ENCODE measurements at places on chromosomes 4 and X.

- DNase-seq, result no peak
Measured at GRCh38 chr4:28518561-28519165, 1658.0 kb downstream of the STIM2 start.

- DNase-seq, result no peak
Measured at GRCh38 chrX:129732857-129733256, 5.9 kb upstream of the XPNPEP2 start.

DNA sequence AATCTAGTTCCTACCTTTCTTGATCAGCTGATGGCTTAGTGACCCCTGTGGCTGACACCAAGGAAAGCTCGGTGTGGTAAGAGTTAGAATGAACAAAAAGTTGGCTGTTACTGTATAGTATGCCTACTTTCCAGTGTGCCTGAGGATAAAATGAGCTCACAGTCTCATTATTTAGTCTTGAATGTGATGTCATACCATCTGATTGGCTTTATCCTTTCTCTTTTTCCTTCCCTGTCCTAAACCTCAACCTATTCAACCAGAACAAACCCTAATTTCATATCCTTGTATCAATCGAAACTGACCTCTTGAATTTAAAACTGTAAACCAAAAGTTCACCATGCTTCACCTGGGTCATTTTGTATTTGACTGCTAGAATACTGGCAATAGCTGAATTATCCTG, 156.4 kb downstream of the PPARGC1A start:
- DNase-seq, result no peak

DNA sequence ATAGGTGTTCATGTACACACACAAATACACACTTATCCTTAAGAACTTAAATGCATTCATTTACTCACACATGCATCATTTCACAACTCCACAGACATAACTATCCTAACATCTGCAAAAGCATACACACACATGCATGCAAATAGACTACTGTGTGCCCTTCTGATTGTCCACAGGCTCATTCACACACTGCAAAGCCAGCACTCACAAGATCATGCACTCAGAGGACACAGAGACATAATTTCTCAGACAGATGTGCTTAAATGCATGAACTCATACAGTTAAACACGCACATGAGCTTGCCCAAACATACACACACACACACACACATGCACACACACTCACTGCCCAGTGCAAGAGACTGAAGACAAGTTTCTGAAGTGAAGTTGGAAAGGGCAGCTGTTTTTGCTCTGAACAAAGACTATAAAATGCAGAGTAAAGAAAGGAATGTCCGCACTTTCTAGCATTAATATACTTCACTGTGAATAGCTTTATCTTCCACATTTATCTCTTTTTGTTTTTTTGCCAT, 1018.0 kb upstream of the HS3ST1 start:
- DNase-seq, result no peak

DNA sequence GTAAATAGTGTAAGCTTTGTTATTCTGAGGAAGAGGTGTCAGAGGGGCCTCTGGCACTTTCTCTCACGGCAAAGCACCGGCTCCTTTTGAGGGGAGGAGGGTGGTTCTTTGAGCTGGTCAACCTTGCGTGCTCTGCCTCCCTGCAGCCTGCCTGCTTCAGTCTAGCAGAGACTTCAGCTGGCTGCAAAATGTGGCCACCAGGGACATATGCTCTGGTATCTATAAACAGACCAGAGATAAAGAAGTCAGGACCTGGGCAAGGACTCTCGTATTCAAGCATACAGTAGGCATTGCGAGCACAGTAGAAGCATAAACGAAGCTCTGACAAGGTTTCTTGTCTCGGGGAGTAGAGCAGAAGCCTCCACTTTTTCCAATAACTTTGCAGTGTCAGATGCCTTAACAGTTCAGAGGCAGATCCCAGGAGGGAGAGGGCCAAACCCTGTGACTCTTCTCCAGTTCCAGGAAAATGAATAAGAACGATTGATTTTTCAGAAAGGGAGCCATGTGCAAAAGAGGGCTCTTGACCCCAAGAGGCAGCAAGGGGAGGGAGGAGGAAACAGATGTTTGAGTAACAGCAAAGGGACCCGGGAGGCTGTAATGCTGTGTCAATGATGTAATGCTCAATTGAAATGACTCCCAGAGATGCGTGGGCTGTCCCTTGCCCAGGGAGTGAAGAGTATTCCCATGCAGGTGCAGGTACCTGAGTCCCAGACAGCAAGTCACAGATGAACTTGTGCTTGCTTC, 57.9 kb upstream of the TEX13D start:
- no peak for DNase-seq

DNA sequence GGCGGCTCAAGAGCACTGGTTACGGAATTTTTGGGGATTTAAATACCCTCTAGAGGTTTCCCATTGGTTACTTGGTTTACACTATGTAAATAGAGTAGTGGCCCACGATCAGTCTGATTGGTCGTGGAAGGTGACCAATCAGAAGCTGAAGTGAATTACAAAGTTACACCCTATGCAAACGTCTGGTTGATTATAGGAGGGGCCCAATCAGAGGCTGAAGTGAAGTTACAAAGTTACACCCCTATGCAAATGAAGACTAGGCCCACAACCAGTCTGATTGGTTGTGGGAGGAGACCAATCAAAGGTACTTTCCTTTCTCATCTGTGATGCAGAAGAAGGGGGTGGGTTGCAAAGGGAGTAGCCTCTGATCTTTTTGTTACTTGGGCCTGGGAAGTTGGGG, 45.1 kb upstream of the HSD17B10 start:
- no peak for DNase-seq

GRCh38 chr4:98493296-98493695, 165.1 kb downstream of the TSPAN5 start:
- DNase-seq, result no peak

DNA sequence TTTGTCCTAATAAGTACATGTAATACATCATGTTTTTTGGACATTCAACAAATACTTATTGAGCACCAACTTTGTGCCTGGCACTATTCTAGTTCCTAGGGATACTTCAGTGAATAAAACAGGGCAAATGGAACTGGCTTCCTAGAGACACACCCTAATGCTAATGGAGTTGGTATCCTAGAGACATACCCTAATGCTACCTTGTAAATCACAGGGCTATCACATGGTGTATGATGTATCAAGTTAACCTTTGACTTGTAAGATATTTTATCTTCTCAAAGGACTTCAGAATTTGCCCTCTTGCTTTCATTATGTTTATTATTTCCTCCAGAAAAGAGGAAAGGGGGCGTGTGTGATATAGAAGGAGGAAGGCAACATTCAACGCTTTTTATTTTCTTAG, 10.1 kb downstream of the GK start:
- DNase-seq, result no peak

DNA sequence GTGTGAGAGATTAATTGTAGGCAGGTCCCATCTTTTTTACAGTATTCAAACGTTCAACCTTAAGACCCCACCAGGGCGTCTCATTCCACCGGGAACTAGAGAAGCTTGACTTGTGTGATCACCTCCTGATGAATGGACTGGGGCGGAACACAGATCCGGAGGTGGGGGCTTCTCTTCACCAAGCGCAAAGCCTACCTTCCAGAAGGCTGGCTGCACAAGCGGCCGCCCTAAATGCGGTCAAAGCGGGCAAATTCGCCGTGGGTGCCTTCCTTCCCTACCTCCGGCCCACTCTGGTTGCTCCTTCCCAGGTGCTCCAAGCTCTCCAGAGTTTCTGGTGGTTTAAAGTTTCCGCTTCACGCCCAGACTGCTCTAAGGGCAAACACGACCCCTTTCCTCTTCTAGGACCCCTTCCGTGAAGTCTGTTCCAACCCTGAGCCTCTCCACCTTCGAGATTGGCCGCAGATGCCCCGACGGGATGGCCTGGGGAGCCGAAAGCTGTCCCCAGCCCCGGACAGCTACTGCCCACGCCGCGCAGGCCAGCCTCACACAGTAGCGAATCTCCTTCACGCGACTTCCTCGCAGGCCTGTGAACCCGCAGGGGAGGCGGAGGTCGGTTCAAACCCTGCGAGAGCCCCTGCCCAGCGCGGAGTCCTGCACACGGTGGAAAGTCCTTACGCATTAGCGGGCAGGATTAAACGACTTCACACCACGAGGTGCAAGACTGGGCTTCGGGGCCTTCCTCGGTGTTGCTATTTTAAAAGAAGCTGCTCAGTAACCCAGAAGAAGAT, 1.6 kb upstream of the WWC2 start:
- peak; percentile 63 for DNase-seq

GRCh38 chr4:122588453-122589238, 32.2 kb downstream of the IL21 start:
- no peak for DNase-seq

GRCh38 chr4:41542526-41543275, 4.7 kb downstream of the LIMCH1 start:
- DNase-seq, result no peak

GRCh38 chr4:48342606-48342880, 1.2 kb downstream of the SLAIN2 start:
- no peak for DNase-seq

GRCh38 chrX:18098763-18099162, 121.9 kb downstream of the BEND2 start:
- no peak for DNase-seq
